ENCODE measurements at places on chromosomes 2 and 18. TPM values are rescaled to one million over a fixed set of nuclear protein-coding genes. Genes with fewer than 3 reads are reported as not detected.

The TMEM198 gene
- total RNA-seq = 3.2 TPM

The CRYGC gene
- not detected for total RNA-seq

- no peak for DNase-seq
Measured at GRCh38 chr2:197920592-197921201, 116.3 kb downstream of the PLCL1 start.

GRCh38 chr2:193963472-193964119 is 1693.4 kb upstream of the SLC39A10 start:
- peak; percentile 43 for DNase-seq

- DNase-seq = peak; percentile 80
Measured at GRCh38 chr2:120109186-120110061, 96.5 kb downstream of the EPB41L5 start.

GRCh38 chr2:202193881-202194353 is 44.5 kb downstream of the SUMO1 start:
- no peak for DNase-seq

DNA sequence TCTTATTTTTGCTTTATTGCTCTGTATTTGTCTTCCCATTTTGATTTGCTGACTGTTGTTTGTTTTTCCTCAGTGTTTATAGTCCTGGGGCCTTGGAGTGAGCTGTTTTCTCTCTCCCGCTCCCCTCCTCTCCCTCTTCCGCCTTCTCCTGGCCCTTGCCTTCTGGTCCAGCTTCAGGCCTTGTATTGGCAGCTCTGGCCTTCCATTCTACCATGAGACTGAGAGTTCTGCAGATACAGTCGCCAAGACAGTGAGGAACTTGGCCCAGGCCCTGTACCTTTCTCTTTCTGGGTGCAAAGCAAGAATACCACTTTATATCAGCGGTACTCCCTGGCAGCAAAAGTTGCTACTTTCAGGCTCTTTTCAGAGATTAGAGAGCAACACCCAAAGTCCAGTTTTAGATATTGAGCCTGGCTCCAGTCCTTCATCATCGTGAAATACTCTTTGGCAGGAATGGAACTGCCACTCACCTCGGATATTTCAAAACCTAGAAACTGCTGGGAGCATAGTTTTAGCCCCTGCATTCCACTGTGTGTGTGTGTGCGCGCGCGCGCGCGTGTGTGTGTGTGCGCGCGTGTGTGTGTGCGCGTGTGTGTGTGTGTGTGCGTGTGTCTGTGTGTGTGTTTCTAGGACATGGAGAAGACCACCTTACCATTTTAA is 17.1 kb upstream of the L3MBTL4 start:
- DNase-seq = no peak
